MCF 10A (cell line): ENCODE measurements at places on chromosomes 4 and X. TPM values are rescaled to one million over a fixed set of nuclear protein-coding genes. Genes with fewer than 3 reads are reported as not detected.

- no peaks in the 10 kb centered on the region for H3K4me1 ChIP-seq
- DNase-seq, result no peak
- peaks cover 10% of the 10 kb centered on the region for H3K27me3 ChIP-seq
Observed at GRCh38 chrX:11541510-11541909, 124.2 kb downstream of the ARHGAP6 start.

DNA sequence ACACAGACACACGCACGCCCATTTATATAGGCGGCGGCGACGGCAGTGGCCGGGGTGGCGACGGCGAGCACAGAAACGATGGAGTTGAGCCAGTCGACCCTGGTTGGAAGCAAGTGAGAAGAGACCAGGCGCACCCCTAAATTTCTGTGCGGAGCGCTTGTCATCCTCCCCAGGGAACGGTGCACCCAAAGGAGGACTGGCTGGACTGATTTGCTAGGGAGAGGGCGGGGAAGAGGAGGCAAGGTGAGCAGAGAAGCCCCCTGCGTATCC lies 302 bp downstream of the NHS start:
- H3K27ac ChIP-seq, result no peak overlapping the region
- H3K4me1 ChIP-seq, result no peaks in the 10 kb centered on the region
- peak; percentile 18 for DNase-seq
- no peaks in the 10 kb centered on the region for H3K36me3 ChIP-seq
- peak overlapping the region; percentile 74 for H3K4me3 ChIP-seq

DNA sequence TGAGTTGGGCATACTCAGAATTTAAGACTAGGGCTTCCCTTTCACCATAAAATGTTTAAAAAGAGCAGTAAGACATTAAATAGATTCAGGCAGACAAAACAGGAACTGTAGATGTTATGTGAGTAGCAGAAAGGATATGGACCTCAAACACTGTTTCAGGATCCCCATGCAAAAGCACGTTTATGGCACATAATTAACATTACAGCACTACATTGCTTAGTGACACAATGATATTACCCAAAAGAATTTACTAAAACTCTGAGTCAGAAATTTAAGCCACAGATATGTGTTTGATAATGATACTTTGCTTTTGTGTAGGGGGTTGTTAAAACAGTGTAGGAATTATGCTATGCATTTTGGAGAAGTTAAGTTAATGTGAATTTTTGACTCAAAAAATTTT lies 266.3 kb downstream of the PDGFC start:
- no peaks in the 10 kb centered on the region for H3K36me3 ChIP-seq
- H3K27me3 ChIP-seq, result no peaks in the 10 kb centered on the region
- H3K27ac ChIP-seq, result no peak overlapping the region
- no peak for DNase-seq

DNA sequence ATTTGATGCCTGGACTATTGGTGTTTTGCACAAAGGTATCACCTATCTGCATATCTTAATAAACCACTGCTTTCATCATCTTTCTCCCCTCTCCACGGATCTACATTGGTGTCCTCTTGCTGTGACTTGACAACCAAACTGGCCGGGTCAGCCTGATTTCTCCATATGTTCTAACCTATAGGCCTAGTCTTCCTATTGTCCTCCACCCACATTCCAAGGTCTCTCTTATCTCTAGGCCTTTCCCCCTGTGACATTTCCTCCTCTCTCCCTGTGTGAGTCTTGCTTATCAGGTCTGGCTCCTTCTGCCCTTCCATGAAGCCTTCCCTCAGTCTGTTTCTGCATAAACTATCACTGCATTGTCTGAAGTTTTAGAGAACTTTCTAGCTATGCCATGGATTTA lies 33.7 kb downstream of the ARHGAP24 start:
- H3K4me3 ChIP-seq, result no peak overlapping the region
- H3K27me3 ChIP-seq, result no peaks in the 10 kb centered on the region
- no peak for DNase-seq
- no peaks in the 10 kb centered on the region for H3K36me3 ChIP-seq
- H3K4me1 ChIP-seq, result peaks cover 9% of the 10 kb centered on the region

- H3K36me3 ChIP-seq, result no peaks in the 10 kb centered on the region
- peak overlapping the region; percentile 70 for H3K4me3 ChIP-seq
- peak; percentile 92 for DNase-seq
- no peaks in the 10 kb centered on the region for H3K27me3 ChIP-seq
- H3K4me1 ChIP-seq, result no peaks in the 10 kb centered on the region
Observed at GRCh38 chr4:1579901-1580691, 104.0 kb downstream of the FAM53A start.

DNA sequence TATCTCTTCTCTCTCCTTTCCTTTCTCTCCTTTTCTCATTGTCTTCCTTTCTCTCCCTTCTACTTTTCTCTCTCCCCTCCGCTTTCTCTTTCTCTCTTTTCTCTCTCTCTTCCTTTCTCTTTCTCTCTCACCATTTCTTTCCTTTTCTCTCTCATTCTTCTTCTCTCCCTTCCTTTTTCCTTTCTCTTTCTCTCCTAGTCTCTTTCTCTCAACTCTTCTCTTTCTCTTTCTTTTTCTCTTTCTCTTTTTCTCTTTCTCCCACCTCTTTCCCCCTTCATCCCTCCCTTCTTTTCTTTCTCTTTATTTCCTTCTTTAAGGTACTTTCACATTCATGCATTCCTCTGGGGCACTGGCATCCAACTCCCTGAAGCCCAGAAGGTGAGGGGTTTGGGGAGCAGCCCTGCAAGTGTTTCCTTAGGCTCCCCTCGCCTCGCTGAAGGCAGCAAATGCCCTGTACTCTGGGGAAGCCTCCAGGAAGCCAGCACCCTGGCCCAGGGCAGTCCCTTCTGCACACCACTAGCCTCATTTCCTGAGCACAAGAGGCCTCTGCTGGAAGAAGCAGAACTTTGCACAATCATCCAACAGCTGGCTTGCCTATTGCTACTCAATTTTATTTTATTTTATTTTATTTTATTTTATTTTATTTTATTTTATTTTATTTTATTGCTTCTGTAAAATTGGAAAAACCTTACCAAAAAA lies 124.2 kb downstream of the NFKB1 start:
- peaks cover 21% of the 10 kb centered on the region for H3K4me1 ChIP-seq
- peaks cover 6% of the 10 kb centered on the region for H3K36me3 ChIP-seq
- H3K4me3 ChIP-seq, result no peak overlapping the region
- no peak overlapping the region for H3K27ac ChIP-seq
- no peaks in the 10 kb centered on the region for H3K27me3 ChIP-seq

GAGE1 gene
- total RNA-seq, result not detected in 2 replicates
